ENCODE measurements at places on chromosomes 7 and 10. TPM values are rescaled to one million over a fixed set of nuclear protein-coding genes. Genes with fewer than 3 reads are reported as not detected.

Gene HYCC1
- polyA plus RNA-seq: 9.0 TPM

Gene CYP2E1
- not detected for polyA plus RNA-seq

Gene SGCE
- 0.43 TPM for polyA plus RNA-seq

Gene HSPA14
- polyA plus RNA-seq: 14.9 TPM

Gene SEMA3C
- polyA plus RNA-seq: not detected

Gene WNT2
- polyA plus RNA-seq: not detected

Gene TEX36
- not detected for polyA plus RNA-seq

Gene ANKRD61
- 0.29 TPM for polyA plus RNA-seq

Gene PLAU
- polyA plus RNA-seq: not detected

Gene SORBS1
- polyA plus RNA-seq: 0.79 TPM

Gene FOXI2
- polyA plus RNA-seq: not detected

Gene NKX2-3
- polyA plus RNA-seq: not detected

Gene NKX1-2
- polyA plus RNA-seq: not detected

Gene IFIT2
- 9.9 TPM for polyA plus RNA-seq

Gene ACBD7
- polyA plus RNA-seq: 0.43 TPM

Gene FAM180A
- not detected for polyA plus RNA-seq
